ENCODE measurements at places on chromosomes 3 and 15.

DNA sequence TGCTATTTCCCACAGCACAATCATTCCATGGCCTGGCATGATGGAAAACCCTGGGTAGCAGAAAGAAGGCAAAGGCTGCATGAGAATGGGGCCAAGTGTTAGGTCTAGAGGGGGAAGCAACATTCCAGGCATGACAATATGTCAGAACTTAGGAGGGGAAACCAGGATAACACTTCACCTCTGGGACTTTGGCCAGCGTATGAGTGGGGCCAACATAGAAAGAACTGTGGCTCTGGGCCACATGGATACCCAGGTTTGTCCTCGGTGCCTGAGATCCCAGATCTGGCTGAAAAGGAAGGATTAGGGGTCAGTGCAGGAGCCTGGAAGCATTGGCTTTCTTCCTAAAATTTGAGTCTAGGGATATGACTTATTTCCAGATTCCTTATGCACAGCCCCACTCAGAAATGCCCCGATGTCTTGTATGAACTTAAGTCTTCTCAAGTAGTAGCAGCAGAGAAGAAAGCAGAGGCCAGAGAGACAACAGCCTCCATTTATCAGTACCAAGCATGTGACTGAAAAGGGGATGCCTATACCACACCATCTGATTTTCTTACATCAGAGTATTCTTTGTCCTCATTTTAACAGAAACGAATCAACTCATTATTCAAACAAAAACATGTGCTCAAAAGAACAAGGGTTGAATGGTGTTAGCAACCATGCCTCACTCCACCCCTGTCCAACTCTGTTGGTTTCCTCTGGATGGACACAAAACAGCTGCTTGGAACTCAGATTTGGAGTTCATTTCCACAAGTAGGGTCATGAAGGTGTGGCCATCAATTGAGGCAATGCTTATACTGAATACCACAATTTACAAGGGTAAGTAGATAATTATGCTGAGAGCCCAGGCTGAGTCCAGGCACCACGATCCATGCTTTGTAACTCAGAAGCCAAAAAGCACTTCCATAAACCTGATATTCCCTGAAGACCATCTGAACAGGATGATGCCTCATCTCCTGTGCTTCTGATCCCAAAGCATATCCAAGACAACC, 43.7 kb upstream of the NDUFB4 start:
- no peak for DNase-seq

GRCh38 chr3:42214565-42215283, 51.3 kb downstream of the CCK start:
- no peak for DNase-seq

- no peak for DNase-seq
These were observed 204.6 kb upstream of the AZI2 start for GRCh38 chr3:28553175-28553574.

- no peak for DNase-seq
These were observed 133.6 kb downstream of the MEIS2 start for GRCh38 chr15:36966708-36967107.

GRCh38 chr3:72461787-72462186, 386.5 kb downstream of the SHQ1 start:
- DNase-seq, result no peak

GRCh38 chr3:168024537-168024941, 71.2 kb downstream of the GOLIM4 start:
- peak; percentile 42 for DNase-seq

DNA sequence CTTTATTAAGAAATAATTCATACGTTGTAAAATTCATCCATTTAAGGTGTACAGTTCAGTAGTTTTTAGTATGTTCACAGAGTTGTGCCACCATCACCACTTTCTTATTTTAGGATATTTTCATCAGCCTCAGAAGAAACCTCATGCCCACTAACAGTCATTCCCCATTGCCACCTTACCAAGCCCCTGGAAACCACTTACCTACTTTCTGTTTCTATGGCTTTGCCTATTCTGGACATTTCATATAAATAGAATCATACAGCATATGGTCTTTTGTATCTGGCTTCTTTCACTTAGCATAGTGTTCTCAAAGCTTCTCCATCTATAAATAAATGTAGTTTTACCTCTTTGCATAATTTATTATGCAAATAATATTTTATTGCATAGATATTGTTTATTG, 6.6 kb downstream of the FETUB start:
- no peak for DNase-seq

- DNase-seq, result no peak
These were observed 190.2 kb downstream of the NR1D2 start for GRCh38 chr3:24135280-24135679.

DNA sequence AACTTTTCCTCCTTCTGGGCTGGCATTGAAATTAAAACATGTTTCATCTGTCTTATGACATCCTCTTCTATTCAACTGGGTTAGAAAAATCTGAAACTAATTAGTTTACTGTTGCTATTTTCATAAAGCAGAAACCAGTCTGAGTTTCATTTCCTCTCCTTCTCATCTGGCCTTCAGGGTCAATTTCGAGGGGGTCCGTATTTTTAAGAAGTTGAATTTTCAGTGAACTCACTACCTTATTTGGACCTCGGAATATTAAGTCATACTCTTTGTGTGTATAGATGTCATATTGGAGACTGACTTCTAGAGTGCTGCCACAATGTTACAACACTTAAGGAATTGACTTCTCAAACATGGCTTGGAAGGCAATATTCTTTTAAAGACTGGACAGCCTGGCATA, 485.9 kb downstream of the SQOR start:
- DNase-seq, result no peak

- peak; percentile 11 for DNase-seq
These were observed 15.0 kb upstream of the ZBED2 start for GRCh38 chr3:111610189-111610588.

DNA sequence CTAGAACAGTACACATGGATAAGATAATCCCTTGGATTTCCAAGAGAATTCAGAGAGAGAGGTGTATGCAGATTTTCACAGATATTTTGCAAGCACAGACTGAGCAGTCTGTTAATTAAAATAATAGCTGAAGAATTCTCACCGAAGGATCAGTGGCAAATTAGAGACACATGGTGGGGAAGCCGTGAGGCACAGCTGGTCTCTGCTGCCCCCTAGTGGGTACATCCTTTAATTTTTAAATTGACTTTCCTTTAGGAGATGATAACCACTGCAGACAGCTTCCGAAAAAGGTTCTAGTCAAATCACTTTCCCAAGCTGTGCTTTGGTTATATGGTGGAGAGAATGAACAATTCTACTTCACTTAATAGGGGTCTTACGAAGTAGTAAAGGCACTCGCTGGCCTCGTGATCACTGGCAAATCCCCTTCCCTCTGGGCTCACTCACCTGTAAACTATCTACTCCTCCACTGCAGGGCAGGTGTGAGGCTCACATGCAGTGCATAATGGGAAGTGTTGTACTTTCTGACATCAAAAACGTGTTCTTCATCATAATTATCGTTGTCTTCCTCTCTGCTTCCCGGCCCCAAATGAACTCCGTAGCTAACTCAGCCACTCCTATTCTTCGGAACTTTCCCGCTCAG, 19.5 kb downstream of the MESD start:
- DNase-seq, result peak; percentile 88

DNA sequence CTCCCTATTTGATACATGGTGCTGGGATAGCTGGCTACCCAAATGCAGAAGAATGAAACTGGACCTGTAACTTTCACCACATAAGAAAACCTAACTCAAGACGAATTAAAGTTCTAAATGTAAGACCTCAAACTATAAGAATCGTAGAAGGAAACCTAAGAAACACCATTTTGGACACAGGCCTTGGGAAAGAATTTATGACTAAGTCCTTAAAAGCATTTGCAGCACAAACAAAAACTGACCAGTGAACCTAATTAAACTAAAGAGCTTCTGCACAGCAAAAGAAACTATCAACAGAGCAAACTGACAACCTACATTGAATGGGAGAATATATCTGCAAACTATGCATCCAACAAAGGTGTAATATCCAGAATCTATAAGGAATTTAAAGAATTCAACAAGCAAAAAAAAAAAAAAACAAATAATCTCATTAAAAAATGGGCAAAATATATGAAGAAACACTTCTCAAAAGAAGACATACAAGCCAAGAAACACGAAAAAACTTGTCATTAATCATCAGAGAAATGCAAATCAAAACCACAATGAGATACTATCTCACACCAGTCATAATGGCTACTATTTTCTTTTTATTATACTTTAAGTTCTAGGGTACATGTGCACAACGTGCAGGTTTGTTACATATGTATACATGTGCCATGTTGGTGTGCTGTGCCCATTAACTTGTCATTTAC, 37.0 kb downstream of the HDGFL3 start:
- DNase-seq, result no peak

DNA sequence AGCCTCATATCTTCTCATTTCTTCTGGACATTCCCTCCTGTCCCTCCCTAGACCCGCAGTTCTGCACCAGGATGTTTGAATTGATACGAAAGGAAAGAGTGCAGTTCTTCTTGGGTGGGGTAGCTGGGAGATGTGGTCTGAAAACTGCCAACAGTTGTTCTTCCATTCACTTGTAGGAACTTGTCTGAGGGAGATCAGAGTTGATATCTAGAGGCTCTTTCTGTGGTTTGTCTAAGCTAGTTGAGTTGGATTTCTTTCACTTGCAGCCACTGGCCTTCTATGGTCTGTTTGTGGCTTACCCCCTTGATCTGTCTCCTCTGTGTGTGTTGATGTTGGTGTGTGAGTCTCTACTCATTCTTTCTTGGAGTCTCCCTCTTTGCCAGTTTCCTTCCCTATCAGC, 42.5 kb upstream of the PIK3CB start:
- peak; percentile 86 for DNase-seq

- DNase-seq, result no peak
These were observed 292.7 kb downstream of the EPHB1 start for GRCh38 chr3:135087782-135088181.

DNA sequence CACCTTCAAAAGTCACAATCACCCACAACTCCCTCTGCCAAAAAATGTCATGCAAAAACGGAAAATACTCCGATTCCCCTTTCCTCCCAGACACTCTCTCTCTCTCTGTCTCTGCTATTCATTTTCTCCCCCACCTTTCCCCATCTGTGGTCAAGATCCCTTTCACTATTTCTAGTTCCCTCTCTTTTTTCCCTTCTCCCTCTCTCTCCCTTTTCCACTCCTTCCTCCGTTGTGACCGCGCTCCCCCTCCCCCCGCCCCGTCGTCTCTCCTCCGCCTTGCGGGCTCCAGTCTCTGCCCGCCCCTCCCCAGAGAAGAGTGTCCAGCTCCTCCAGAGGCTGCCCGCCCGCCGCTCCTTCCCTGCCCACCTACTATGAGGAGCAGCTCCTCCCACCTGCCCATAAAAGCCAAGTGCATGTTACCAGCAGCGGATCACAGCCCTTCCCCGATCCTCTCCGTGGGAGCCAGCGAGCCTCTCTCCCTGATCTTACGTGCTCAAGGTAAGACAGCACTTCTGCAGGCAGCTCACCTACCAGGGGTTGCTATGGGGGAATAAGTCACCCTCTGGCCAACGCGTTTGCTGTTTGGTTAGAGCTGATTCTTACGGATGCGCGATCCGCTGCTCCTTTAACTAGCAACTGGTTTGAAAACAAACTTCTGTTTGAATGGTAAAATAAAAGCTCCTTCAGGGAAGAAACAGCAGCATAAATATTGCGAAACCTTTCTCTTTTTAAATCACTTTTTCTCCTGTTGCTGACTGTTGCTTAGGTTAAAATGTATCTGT, at the start of gene COL8A1:
Gene COL8A1, plus strand, starts transcription at position 428 of the 782 bp plus-strand sequence. CDS start 152,089 bp downstream, outside the sequence.
- DNase-seq, result no peak

DNA sequence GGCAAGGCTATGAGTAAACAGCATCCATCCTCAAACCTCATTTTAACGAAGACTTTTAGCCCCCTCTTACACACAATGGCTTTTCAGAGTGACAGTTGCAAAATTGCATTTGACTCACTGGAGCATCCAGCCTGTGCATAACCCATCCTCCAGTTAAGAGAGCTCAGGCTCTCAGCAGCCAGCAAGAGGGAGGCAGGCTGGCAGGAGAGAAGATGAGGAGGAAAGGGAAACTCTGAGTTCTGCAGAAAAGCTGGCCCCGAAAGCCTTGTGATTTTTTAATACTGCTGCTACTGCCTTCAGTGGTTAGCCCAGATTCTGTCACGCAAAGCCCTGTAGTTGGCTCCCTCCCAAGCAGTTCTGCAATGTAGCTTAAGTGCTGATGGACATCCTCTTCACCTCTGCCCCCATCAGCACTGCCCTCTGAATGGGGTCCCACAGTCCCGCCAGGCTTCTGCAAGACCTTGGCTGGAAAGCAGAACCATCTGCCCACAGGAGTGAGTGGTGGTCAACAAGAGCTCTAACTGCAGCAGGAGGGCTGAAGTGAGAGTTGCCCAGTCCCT, 371.3 kb downstream of the EPHB1 start:
- no peak for DNase-seq

DNA sequence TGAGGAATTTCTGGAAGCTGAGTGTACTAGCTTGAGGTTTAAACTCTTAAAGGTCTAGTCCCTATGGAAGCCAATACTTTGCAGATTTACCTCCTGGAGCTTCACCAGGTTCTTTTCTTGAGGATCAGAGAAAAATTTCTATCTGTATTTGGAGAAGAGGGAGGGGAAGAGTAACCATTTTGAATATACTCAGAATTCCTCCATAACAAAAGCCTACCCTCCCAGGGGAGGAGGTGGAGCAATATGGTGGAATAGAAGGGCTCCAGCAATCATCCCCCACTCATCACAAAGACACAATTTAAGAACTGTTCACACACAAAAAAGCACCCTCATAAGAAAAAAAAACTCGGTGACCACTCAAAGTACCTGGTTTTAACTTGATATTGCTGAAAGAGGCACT, 36.0 kb upstream of the PEX5L start:
- no peak for DNase-seq

GRCh38 chr15:54776410-54776809, 420.3 kb downstream of the RSL24D1 start:
- DNase-seq, result no peak

DNA sequence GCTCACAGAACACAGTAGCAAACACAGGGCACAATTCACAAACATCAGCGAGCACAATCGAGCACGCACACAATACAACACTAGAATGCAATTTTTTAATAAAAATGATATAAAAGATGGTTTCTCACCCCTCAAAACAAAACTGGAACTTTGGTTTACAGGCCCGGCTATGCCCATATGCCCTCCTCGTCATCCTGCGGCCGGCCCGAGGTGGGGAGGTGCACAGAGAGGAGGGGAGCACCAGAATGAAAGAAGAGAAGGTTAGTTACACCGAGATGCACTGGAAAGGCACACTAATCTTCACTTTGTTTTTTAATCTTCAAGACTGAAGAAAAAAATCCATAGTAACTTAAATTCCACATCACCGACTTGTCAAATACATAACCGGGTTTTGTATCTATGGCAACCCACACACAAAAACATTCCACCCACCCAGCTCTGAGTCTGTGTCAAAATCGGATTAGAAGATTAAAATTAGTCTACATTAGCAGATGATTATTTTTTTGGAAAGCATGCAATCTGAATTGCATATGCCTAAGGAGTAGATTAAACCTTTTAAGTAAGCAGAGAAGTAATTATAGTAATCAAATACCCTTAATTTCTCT, 196.7 kb upstream of the WNT5A start:
- no peak for DNase-seq

- no peak for DNase-seq
These were observed 6.5 kb downstream of the TAGLN3 start for GRCh38 chr3:112005091-112005672.

- DNase-seq, result no peak
These were observed 7.7 kb upstream of the SEMA3F start for GRCh38 chr3:50147447-50147846.

- DNase-seq, result no peak
These were observed 46.2 kb downstream of the KBTBD8 start for GRCh38 chr3:67044295-67044694.
